GM12865 (cell line): ENCODE measurements at places on chromosomes 11 and 22.

- peak; percentile 60 for DNase-seq
Measured at GRCh38 chr11:68843052-68843561, 1.4 kb upstream of the CPT1A start.

- DNase-seq, result peak; percentile 48
Measured at GRCh38 chr22:31488988-31489617, 539 bp downstream of the EIF4ENIF1 start.

DNA sequence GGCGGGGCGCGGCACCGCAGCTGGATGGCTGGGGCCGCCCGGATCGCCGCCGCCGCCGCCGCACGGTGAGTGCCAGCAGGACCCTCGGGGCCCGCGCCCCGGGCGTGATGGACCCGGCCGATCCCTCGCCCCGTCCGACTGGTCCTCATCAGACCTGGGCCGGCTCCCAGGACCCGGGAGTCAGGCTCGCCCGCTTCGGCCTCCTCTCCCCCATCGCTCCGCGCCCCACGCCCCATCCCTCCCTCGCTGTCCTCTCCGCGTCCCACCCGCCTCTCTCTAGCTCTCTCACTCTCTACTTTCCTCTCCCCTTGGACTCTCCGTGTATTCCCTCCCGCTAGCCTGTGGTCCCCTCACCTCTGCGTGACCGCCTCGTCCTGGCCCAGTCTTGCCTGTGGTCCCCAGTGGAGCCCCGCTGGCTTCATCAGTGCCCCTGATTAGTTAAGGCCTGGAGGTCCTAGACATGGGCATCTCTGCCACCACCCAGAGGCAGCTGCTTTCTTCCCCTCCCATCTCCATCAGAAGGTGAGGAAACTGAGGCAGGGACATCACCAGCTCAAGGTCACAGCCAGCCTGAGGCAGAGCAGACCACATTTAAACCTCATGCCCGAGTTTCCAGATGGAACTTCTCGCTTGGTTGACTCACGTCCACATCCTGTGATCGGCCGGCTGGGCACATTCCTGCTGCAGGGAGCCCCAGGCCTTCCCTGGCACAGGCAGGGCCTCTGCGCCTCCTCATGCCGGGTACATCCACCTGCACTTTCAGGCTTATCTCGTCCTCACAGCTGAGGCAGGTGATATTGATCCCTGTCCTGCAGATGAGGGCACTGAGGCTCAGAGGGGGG, 429 bp downstream of the SLC39A13 start:
- no peak for DNase-seq

- DNase-seq, result no peak
Measured at GRCh38 chr22:28394513-28395110, 285.0 kb downstream of the TTC28 start.

DNA sequence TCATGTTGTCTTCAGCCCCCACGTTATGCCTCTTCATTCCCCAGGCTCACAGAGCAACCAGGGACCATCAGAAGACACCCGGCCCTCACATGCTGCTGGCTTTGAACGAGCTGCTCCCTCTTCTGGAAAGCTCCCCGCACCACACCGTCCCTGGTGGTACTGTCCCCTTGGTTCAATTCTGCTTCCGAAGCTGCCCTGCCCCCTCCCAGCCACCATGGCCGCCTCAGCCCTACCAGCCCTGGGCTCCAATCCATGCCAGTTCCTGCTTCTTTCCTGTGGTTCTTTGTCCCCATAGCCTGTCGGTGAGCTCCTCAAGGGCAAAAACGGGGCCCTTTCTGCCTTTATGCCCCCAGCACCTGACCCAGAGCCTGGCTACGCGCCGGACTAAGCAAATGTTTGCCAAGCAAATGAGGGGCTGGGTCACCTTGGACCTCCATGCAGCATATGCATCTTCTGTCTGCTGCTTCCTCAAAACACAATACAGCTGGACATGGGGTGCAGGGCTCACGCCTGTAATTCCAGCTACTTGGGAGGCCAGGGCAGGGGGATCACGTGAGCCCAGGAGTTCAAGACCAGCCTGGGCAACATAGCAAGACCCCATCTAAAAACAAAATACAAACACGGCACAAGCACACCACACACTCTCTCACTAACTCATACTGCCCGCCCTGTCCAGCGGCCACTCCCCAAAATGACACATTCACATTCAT, 21.3 kb downstream of the TNKS1BP1 start:
- DNase-seq, result no peak

DNA sequence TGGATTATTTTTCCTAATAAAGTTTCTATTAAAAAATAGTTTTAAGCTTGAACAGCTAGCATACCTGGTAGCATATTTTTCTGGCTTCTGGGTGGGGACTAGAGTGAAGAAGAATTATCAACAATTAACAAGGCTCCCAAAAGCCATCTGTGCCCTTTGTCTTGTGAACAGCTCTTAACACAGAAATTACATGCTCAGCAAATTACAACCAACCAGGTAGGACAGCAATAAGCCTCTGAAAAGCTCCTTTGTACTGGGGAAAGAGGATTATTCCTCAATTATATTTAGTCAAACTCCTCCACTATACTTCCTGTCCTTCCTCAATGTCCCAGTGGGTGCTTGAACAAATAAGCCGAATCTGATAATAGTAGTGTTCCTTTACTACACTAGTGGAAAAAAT, 162.8 kb downstream of the RAB38 start:
- DNase-seq, result no peak

- DNase-seq, result no peak
Measured at GRCh38 chr11:63931876-63932275, 6.9 kb upstream of the NAA40 start.

DNA sequence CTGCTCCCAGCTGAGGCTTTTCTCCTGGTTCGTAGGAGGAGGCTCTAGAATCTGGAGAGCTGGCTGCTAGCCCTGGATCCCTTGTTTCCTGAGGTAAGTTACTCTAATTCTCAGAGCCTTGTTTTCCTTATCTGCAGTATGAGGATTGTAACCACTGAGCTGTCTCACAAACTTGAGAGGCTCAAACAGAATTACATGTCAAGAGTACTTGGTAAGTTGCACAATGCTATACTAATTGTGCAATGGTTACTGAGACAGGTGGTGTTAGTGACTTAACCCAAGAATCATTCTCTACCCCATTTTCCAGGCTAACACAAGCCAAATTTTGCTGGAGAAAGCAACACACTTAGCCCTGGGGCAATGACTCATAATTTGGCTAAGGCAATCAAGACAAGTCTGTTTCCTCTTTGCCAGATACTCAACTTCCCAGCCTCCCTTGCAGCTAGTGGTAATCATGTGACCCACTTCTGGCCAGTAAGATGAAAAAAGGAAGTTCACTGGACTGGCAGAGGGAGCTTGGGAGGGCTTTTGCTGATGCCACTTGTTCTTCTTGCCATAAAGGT, 348.0 kb downstream of the TENM4 start:
- peak; percentile 10 for DNase-seq

- no peak for DNase-seq
Measured at GRCh38 chr11:69637941-69638871, 2.8 kb upstream of the CCND1 start.

- no peak for DNase-seq
Measured at GRCh38 chr11:56849852-56850251, 101.4 kb upstream of the OR9G4 start.

- no peak for DNase-seq
Measured at GRCh38 chr11:92482492-92483060, 258.0 kb downstream of the FAT3 start.

- DNase-seq, result no peak
Measured at GRCh38 chr11:11703885-11704284, 82.1 kb upstream of the GALNT18 start.

DNA sequence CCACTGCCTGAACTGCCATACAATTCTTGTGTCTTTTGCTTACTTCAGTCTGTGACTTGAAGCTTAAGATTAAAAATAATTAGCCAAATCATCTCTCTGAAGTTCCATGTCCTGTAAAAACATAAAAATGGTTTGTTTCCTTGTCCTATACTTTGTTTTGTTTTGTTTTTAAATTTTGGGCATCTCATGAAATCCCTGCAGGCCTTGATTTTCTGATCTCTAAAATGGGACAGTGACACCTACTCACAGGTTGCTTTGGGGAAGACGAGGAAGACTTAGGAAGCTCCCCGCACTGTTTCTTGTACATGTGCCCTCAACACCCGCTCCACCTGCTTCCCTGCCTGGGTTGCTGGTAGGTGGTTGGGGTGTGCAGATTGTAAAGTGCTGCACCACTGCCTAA, 38.9 kb downstream of the TSPAN18 start:
- no peak for DNase-seq

DNA sequence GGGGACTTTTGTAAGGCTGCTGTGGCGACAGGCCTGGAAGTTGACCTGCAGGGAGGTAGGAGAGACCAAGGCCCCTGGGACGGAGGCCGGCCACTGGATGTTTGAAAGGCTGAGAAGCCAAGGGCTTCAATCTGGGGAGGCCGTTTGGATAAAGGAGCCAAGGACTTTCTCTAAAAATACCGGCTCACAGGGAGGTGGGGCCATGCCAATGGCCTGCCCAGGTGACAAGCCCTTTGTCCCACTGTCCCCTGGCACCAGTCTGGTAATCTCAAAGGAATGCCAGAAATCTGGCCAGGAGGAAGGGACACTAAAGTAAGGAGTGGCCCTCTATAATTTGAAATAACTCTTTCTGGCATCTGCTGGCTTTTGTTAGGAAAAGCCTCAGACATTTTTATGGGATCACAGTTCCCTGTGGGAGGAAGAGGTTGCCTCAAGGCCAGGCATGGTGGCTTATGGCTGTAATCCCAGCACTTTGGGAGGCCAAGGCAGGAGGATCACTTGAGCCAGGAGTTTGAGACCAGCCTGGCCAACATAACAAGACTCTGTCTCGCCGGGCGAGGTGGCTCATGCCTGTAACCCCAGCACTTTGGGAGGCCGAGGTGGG, 1.9 kb upstream of the CHKA start:
- no peak for DNase-seq

GRCh38 chr11:2142300-2142759, 3.1 kb upstream of the IGF2 start:
- DNase-seq, result no peak

- no peak for DNase-seq
Measured at GRCh38 chr11:49213026-49213560, 4.7 kb upstream of the FOLH1 start.

- no peak for DNase-seq
Measured at GRCh38 chr11:65114538-65115171, 2.8 kb downstream of the ZNHIT2 start.

- no peak for DNase-seq
Measured at GRCh38 chr11:133948711-133949110, 8.1 kb downstream of the IGSF9B start.

DNA sequence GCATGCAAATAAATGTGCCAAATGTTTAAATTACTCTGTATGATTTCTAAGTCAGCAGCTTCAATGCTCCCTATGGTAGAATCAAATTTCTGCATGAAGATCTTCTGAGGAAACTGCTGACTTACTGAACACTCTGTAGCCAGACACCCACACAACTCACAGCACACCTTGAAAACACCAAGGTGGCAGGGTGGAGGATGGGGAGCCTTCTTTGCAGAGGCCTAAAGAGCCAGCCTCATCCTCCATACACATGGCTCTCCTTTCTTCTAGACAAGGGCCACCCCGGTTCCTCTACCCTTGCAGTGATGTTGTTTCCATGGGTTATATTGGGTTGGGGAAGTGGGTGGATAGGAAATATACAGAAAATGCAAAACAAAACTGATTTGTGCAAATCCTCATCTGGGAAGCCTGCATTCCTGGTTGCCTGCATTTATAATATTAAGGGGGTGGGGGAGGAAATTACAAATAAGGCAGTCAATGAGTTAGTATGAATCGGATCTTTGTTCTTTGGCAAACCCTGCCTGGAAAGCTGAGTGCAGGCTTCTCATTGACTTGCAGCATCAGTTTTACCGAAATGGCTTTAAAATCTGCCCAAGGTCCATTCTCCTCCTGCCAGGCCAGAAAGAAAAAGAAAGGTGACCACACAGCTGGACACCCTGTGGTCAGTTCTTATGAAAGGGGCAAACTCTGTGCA, 15.8 kb upstream of the ETS1 start:
- DNase-seq, result no peak

DNA sequence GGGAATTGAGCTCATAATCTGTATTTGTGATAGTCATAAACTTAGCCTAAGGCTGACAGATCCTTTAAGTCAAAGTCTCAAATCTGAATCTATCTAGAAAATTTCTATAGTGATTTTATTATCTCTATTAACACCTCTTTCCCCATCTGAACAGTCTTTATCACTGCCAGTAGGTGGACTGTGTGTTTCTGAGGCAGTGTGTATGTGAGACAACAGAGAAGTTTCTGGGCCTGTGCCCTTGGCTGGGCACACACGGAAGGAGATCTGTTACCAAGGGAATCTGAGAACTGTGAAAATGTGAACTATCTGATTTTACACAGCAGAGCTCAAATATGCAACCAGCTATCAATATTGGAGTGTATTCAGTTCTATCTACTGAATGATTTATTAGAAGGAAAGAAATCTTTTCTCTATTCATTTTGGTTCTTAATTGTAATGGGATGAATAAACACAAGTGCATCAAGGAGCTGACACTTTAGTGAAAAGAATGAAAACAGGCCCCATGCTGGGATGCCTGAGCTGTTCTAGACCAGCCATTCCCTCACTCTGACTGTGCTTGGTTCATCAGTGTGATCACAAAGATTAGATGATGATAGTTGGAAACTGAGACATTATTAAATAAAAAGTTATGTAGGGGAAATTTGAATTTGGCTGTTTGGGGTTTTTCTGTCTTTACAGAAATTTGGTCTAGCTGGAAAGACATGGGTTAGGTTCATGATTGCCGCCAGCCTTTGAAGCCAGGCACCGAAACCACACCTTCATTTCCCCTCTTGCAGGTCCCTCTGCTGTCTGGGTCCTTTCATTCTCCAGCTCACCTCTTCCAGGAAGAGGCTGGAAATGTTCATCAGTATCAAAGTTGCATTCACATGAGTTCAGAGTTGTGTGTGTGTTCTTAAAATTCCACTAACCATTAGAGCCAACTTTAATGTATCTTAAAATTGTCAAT, 68.1 kb downstream of the LIF start:
- no peak for DNase-seq

- DNase-seq, result no peak
Measured at GRCh38 chr22:30572840-30573593, 1.4 kb downstream of the GAL3ST1 start.

GRCh38 chr22:46974077-46974476, 211.6 kb downstream of the TBC1D22A start:
- DNase-seq, result no peak

GRCh38 chr22:49202226-49202625, 625.4 kb downstream of the BRD1 start:
- no peak for DNase-seq

- DNase-seq, result no peak
Measured at GRCh38 chr11:55701429-55701828, 39.4 kb downstream of the OR4C6 start.
